ENCODE measurements at places on chromosomes 7 and 10. TPM values are rescaled to one million over a fixed set of nuclear protein-coding genes. Genes with fewer than 3 reads are reported as not detected.
A peak's percentile ranks its signal among the peaks of the same experiment; 100 is the strongest.

Gene CYP3A5
- total RNA-seq = 13.1 TPM

Gene AKR1C1
- total RNA-seq = 5.5 TPM

Gene GAD2
- not detected for total RNA-seq

Gene AKR1C2
- 6.5 TPM for total RNA-seq

Gene OR2A5
- total RNA-seq = not detected

Gene TMEM196
- 0.17 TPM for total RNA-seq

Gene HPS1
- total RNA-seq = 19.8 TPM

Gene NUTM2B
- total RNA-seq = not detected

Gene RARRES2
- 161 TPM for total RNA-seq

Gene FAM237B
- total RNA-seq = not detected

Gene FAM24B
- total RNA-seq = 5.3 TPM

Gene PTPN20
- total RNA-seq = 9.5 TPM

Gene PLAC9
- total RNA-seq = not detected

DNA sequence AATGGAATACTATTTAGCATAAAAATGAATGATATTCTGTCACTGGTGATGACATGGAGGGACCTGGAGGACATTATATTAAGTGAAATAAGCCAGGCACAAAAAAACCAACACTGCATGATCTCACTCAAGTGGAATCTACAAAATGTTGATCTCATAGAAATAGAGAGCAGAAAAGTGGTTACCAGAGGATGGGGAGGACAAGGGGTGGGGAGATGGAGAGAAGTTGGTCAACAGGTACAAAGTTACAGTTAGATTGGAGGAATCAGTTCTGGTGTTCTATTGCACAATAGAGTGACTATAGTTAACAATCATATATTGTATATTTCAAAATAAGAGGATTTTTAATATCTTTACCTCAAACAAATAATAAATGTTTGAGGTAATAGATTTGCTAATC, 24.7 kb upstream of the SLC18A3 start:
- DNase-seq = peak; percentile 2

DNA sequence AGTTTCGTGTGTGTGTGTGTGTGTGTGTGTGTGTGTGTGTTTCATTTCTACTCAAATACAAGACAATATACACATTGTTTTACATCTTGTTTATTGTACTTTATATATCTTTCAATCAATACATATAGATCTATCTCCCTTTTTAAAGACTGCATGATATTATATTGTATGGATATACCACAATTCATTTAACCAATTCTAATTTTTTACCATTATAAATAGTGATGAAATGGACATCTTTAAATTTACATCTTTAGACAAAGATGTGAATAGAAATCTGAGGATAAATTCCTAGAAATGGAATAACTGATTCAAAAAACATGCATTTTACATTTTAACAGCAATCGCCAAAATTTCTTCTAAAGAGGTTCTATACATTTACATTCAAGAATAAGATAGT, 23.2 kb upstream of the HIBADH start:
- DNase-seq = no peak

DNA sequence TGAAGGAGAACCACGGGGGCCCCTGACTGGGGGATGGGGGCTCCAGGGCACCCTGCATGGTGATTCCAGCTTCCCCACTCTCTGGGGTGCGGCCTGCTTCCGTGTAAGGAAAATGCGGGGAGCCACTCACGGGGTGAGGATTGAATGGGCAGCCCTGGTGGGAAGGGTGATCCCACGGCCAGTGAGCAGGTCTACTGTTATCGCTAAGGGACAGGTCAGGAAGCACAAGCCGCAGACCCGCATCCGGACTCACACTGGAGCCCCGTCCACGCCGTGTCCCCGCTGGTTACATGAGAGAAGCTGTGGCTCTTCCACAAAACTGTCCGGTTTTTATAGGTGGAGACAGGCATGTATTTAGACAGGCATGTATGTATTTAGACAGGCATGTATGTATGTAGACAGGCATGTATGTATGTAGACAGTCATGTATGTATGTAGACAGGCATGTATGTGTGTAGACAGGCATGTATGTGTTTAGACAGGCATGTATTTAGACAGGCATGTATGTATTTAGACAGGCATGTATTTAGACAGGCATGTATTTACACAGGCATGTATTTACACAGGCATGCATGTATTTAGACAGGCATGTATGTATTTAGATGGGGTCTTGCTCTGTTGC, 5.7 kb downstream of the PSMG3 start:
- no peak for DNase-seq

- peak; percentile 94 for DNase-seq
These were observed 84.0 kb downstream of the GSAP start for GRCh38 chr7:77331938-77332695.

DNA sequence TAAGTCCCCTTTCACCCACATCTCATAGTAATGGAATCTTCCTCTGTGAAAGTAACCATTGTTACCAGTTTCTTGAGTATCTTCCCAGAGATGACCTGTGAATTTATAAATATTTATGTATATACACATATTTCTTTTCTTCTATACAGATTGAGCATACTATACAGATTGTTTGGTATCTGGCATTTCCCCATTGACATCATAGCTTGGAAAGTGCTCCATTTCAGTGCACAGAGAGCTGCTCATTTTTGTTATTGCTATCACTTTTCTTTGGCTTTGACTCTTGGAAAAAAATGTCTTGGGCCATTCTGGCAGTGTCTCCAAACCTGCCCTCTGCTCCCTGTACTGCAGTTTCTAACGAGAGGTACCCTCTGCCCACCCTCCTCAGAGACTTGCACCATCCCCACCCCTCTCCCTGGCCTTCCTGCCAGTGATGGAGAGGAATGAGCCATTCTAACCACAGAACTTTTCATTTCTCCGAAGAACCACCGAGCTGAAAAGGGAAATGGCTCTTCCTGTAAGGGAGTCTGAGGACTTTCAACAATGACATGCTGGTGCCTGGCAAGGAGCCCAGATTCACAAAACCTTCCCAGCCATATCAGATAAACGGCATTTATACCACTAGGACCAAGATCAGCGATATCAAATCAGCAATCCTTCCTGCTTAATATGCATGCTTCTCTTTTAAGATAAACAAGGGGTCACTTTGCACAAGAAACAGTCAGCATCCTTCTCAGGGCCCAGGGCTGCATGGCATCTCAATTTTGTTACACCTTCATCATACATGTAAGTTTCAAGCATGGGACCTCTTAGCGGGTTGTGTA, 19.7 kb upstream of the CCSER2 start:
- DNase-seq = peak; percentile 91

DNA sequence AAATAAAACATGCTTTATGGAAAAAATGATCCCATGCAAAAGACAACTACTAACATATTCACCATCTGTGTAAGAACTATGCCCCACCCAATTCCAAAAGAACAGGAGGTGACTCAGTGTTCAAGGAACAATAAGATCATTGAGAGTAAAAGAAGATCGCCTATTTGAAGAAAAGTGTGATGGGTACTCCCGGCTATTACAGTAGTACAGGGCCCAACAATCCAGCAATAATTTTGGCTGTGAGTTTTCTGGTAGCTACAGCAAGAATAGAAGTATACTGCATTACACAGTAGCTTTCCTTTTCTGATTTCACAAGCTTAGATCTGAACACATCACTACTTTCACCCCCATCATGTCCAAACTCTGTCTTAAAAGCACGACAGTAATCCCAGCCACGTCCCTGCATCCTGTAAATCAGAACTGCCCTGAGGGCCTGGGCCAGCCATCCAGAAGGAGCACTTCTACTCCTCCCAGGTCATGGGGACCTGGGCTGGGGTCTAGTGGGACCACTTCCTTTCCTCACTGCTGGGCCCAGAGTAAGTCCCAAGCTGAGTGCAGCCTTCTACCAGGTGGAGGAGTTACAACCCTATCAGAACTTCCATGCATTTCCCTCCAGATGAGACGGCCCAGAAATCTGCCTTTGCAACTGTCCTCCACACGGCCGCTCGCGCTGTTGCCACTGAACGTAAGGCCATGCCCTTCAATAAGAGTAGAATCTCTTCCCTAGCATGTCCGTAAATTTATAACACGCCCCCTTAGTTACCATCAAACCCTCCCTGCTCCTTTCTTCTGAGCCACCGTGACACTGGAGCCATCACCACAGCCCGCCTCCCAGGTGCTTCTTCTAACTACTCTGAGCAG, 7.9 kb downstream of the ESYT2 start:
- peak; percentile 72 for DNase-seq

GRCh38 chr10:22366771-22367170, 21.5 kb downstream of the SPAG6 start:
- DNase-seq = peak; percentile 4

GRCh38 chr10:49296382-49296781, 2.6 kb upstream of the C10orf71 start:
- no peak for DNase-seq

- DNase-seq = no peak
These were observed 198.4 kb upstream of the TCF7L2 start for GRCh38 chr10:112751651-112752050.

- no peak for DNase-seq
These were observed 208.7 kb downstream of the PHTF2 start for GRCh38 chr7:78007231-78007630.

DNA sequence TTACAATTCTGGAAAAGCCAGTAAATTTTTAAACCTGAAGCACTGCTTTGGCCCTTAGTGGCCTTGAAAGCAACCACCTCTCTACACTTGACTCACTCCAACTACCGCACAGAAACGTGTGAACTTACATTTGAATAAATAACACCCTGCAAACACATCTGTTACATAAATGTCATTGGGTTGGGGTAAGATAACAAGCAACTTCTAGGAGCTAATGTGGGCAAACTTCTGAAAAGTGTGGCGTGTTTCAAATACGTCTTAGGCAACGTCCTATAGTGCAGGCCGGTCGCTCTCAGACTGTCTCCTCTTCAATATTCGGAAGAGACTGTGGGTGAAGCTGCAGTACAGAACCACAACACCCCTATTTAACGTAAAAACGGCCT, 474 bp downstream of the ORC5 start:
- peak; percentile 27 for DNase-seq

- peak; percentile 45 for DNase-seq
These were observed 179.5 kb upstream of the ITGB1 start for GRCh38 chr10:33137356-33138005.

DNA sequence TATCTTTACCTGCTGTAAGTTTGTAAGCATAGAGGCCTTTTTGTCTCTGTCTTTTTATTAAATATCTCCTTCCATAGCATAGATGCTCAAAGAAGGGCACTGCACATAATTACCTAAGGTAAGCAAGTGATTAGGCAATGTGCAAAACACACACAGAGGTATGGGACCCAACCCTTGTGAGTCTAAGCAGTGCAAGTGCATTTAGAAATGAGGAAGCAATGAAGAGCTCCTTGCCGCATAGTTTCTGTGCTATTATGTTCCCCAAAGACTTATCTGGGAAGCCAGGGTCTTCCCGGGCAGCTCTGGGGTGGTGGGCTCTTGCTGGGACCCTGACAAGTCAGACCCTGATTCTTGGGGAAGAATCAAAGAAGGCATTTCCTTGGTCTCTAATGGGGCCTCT, 13.5 kb upstream of the MGAM2 start:
- DNase-seq = no peak

DNA sequence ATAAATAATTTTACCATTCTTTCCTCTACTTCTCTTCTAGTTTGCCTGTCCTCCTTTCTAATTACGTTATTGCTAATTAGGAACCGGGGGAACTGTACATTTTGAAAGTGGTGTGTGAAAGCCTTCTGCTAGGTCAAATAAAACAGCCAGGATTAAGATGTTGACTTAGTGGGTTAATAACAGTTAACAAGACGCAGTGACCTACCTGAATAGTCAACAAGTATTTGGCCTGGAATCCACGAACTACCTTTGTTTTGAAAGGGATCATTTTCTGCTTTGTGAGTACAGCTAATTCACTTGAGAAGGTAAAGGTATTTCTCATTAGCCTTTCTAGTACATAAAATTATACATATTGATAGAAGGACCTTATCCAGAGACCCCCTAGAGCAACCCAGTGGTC, 139.9 kb downstream of the COL28A1 start:
- DNase-seq = no peak

- no peak for DNase-seq
These were observed 147.8 kb upstream of the SEMA3E start for GRCh38 chr7:83796760-83797159.

Data from renal cortical epithelial cell (primary cell).